Chondrocyte (in vitro differentiated cells): ENCODE measurements at places on chromosomes 12 and 14. TPM values are rescaled to one million over a fixed set of nuclear protein-coding genes. Genes with fewer than 3 reads are reported as not detected.

DNA sequence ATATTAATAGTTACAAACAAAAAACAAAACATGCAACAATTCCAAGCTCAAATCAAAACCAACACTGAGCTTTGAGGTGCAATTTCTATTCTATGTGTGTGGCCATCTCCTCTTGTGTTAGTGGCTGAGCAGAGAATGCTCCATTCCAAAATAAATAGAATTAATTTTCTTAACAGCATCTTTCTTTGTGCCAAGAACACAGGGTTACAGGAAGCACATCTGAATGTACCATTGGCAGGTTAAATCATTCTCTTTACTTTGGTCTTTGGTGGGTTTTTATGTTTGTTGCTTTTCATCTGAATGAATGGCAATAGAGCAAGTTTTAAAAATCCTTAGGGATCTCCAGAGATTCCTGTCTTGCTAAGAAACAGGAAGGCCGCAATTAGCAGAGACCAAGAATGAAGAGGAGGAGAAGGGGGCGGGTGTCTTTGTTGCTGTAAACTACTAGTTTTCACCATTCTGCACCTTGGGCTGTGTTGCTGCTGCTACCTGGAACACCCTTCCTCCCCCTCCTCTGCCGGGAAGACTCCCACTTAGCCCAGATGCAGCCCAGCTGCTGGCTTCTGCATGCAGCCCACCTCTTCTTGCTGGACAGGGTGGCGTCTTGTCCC, 165.0 kb downstream of the RGS6 start:
- H3K4me1 ChIP-seq = no peaks in the 10 kb centered on the region
- H3K4me3 ChIP-seq = no peak overlapping the region
- peak overlapping the region; percentile 68 for H3K27ac ChIP-seq
- H3K27me3 ChIP-seq = peaks cover 11% of the 10 kb centered on the region

- no peak overlapping the region for H3K4me3 ChIP-seq
- no peaks in the 10 kb centered on the region for H3K4me1 ChIP-seq
- no peaks in the 10 kb centered on the region for H3K27me3 ChIP-seq
Observed at GRCh38 chr12:90321369-90321768, 612.7 kb upstream of the ATP2B1 start.

DNA sequence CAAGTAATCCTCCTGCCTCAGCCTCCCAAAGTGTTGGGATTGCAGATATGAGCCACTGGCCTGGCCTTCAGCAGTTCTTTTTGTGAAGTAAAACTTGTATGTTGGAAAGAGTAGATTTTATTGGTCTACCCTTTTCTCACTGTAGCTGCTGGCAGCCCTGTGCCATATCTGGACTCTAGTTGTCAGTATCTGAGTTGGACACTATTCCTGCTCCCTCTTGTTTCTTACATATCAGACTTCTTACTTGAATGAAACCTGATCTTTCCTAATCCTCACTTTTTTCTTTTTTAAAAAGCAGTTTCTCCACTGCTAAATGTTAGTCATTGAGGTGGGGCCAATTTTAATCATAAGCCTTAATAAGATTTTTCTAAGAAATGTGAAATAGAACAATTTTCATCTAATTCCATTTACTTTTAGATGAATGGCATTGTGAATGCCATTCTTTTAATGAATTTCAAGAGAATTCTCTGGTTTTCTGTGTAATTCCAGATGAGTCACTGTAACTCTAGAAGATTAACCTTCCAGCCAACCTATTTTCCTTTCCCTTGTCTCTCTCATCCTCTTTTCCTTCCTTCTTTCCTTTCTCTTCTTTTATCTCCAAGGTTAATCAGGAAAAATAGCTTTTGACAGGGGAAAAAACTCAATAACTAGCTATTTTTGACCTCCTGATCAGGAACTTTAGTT, 88.7 kb downstream of the APAF1 start:
- peak overlapping the region; percentile 37 for H3K27ac ChIP-seq
- peaks cover 7% of the 10 kb centered on the region for H3K4me1 ChIP-seq
- H3K36me3 ChIP-seq = peaks cover 23% of the 10 kb centered on the region
- H3K4me3 ChIP-seq = no peak overlapping the region
- DNase-seq = no peak
- no peaks in the 10 kb centered on the region for H3K27me3 ChIP-seq

Gene NOVA1
- total RNA-seq = 0.97 to 5.4 TPM (median 1.1 TPM) in 3 replicates

- H3K4me1 ChIP-seq = peaks cover 7% of the 10 kb centered on the region
- no peaks in the 10 kb centered on the region for H3K36me3 ChIP-seq
- peak; percentile 92 for DNase-seq
- H3K4me3 ChIP-seq = peak overlapping the region; percentile 66
Observed at GRCh38 chr12:94149119-94149780, 873 bp downstream of the PLXNC1 start.
